Skin of body (tissue), 3 donors: ENCODE measurements at places on chromosomes 1 and 21. TPM values are rescaled to one million over a fixed set of nuclear protein-coding genes. Genes with fewer than 3 reads are reported as not detected.

GRCh38 chr1:1179346-1179982 lies 5.8 kb downstream of the TTLL10 start:
- DNase-seq, result no peak

- DNase-seq, result no peak
Observed at GRCh38 chr1:71080230-71080738, 551 bp downstream of the ZRANB2 start.

GRCh38 chr1:234327577-234328164 lies 45.6 kb upstream of the COA6 start:
- DNase-seq, result no peak

GRCh38 chr1:198056255-198056654 lies 100.5 kb upstream of the NEK7 start:
- no peak for DNase-seq

DNA sequence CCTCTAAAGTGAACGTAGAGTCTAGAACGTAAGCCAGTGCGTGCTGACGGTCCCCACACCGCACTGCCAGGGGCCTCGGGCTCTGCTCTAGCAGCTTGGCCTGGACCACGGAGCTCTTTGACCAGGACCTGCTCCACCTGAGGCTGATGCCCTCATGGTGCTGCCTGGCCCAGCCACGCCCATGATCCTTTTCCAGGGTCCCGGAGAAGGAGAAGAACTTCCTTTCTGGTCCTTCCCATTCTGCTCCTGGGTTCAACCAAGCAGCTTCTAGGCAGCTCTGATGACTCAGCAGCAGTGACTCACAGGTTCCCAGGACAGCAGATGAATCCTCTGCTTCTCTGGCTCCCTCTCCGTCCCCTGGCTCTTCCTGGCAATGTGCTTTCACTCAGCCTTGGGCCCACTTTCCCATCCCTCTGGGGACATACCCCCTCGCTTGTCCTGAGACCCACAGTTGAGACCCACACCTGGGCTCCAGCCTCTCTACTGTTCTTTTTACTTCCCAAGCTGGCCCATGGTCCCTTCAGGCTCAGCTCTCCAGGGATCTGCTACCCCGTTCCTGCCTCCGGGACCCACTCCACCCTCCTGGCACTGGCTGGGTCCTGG lies 246.3 kb upstream of the RAB4A start:
- DNase-seq, result no peak

DNA sequence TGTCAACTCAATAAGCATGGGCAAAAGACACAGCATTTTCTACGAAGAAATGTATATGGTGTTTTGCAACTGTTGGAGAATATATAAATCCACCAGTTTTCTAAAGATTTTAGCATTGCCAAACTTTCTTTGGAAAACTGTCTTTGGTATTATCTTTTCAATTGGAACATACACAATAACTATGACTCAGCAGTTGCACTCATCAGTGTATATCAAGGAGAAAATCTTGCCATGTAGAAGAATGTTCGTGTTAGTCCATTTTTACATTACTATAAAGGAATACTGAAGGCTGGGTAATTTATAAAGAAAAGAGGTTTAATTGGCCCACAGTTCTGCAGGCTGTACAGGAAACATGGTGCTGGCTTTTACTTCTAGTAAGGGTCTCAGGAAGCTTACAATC lies 41.1 kb downstream of the PRKAA2 start:
- DNase-seq, result no peak

DNA sequence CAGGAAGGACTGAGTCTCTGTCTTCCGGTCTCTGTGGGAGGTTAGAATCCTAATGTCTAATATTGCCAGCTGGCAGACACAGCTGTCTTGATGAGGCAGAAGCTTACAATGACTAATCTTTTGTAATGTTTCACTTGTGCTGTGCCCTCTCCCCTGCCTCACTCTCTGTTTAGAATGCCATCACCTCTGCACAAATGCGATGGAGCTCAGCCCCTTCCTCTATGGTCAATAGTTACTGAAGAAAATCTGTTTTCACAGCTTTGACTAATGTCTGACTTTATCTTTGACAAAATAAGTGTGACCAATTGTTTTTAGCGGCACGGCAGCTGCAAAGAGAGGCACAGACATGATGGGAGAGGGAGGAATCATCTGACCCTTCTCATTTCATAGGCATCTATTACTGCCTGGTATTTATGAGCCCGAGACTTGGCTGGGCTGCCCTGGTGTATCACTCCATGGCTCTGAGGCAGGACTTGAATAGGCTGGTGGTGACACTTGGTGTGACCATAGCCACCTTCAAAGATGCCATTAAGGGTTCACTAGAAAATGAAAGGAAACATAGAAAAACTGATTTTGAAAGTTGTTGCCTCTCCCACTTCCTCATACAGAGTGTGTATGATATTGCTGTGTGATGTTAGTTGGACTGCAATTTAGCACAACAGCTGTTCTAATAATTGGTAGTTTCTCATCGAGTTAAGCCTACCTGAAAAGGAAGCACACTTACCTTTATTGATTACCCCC lies 163.2 kb upstream of the NBPF11 start:
- DNase-seq, result no peak

DNA sequence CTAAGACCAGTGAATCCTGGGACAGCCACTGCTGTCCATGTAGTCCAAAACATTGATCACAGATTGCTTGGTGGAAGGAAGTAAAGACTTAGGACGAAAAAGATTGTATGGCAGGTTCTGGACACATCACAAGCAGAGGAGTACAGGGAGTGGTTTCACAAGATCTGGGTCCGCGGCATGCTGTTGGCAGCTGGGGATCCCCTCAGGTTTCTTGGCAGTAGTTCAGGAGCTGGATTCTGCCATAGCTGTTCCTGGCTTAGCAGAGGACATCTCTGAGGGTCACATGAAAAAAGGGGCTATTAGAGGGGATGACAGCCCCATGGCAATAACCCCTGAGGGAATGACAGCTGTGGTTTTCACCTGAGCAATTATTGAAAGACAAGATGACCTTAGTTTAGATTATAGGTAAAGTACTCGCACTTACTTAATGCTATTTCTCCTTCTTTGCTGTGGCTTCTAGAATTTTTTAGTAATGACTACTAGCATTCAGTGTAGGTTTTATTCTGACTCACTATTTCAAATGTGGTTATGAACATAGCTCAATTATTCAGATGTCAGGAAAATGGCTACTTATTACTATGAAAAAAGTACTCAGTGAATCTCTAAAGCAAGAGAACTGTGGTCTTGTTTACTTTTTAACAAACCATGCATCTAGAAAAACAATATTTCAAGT lies 8.2 kb downstream of the KRTAP27-1 start:
- no peak for DNase-seq

DNA sequence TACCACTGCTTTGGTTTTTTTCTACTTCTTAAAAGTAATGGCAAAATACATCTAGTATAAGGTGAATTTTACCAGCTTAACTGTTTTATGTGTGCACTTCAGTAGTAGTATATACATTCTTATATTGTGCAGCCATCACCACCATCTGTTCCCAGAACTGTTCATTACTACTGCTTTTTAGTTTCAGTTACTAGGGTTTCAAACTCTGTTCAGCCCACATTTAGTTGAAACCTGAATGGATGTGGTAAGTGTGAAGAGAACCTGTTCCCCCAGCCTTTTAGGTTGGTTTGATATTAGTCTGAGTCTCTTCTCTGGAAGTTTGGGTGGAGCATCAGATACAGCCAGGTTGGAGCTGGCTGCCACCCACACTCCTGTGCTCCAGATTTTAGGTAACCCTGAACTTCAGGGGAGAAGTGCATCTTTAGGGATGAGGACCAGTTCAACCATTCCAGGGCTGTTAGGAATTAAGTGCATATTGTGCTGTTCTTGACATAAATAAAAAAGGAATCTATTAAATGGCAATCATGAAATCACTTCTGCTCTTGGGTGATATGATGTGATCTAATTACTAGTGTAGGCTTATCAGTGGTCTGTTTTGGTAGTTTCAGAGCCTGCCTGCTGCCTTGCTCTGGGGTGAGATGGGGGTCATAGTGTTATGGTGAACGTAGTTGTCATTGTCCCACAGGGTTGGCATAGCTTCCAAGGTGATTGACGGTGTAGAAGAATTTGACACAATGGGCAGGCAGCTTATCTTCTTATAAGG lies 32.1 kb downstream of the URB2 start:
- no peak for DNase-seq

GRCh38 chr1:67484492-67484891 lies 54.3 kb upstream of the SERBP1 start:
- peak; percentile 46 for DNase-seq

DNA sequence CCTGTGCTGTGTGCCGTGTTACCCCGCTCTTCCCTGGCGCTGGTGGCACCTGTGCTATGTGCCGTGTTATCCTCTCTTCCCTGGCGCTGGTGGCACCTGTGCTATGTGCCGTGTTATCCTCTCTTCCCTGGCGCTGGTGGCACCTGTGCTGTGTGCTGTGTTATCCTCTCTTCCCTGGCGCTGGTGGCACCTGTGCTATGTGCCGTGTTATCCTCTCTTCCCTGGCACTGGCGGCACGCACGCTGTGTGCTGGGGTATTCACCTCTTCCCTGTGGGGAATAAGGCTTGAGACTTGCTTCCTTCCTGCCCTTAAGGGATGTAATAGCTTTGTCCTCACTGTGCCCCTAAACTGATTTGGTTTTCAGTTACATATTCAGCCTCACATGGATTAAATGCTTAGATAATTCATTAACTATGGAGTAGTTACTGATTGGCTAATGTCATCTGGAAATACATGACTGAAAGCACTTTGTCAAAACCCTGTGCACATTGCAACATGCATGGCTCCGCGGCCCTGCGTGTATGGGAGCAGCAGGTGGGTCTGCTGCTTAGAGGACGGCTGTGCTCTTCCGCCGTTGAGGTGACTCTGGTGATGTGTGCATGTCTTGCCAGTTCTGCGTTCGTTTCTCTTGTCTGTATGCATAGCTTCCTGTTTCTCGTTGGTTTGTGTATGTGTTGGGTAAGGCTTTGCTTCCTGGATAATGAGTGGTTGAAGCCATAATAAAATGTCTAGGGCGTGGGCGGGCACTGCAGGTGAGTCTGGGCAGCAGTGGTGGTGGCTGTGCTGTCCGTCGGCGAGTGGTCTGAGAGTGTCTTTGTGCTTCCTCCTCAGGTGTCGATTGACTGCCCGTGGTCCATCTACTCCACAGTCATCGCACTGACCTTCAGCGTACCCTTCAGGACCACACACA lies 17.9 kb upstream of the PWP2 start:
- DNase-seq, result no peak

GRCh38 chr1:52842643-52843310 lies at the start of gene ZYG11A:
TSS of gene ZYG11A (plus strand) at chr1:52842760. CDS start at chr1:52842884, 124 bp downstream.
- DNase-seq, result peak; percentile 20

- DNase-seq, result peak; percentile 60
Observed at GRCh38 chr1:96721053-96721415, 550 bp upstream of the PTBP2 start.

DNA sequence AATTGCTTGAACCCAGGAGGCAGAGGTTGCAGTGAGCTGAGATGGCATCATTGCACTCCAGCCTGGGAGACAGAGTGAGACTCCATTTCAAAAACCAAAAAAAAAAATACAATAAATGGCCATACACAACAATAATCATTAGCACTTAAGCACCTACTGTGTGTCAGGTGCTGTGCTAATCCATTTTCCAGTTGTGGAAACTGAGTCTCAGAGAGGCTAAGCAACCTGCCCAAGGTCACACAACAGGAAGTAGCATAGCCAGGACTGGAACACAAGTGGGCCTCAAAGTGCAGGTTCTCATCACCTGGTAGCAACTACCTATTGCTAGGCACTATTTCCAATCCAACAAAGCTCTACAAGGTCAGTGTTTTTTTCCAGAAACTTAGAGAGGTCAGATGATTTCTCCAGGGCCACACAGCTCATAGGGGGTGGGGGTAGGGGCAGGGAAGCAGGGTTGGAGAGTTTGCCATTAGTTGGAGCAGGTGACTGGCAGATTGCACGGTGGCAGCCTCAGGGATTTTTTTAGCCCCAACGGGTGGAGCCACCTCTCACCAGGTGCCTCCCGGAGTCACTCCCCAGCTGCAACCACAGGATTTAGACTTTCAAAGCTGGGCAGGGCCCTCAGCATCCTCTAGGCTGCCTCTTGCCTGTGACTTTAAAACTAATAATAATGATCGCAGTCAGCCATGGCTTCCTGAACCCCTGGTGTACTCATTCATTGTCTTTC lies 52.5 kb upstream of the ID3 start:
- no peak for DNase-seq

GRCh38 chr1:150269451-150269850 lies 635 bp upstream of the APH1A start:
- no peak for DNase-seq

The DIRAS3 gene
- total RNA-seq, result 1.4 TPM

The FMOD gene
- 31.9 TPM for total RNA-seq

The SPAG17 gene
- 3.3 TPM for total RNA-seq

The AMY1A gene
- not detected for total RNA-seq

The NPHS2 gene
- total RNA-seq, result not detected

The OR10Z1 gene
- total RNA-seq, result not detected
